ENCODE measurements at places on chromosomes 4 and X. TPM values are rescaled to one million over a fixed set of nuclear protein-coding genes. Genes with fewer than 3 reads are reported as not detected.

DNA sequence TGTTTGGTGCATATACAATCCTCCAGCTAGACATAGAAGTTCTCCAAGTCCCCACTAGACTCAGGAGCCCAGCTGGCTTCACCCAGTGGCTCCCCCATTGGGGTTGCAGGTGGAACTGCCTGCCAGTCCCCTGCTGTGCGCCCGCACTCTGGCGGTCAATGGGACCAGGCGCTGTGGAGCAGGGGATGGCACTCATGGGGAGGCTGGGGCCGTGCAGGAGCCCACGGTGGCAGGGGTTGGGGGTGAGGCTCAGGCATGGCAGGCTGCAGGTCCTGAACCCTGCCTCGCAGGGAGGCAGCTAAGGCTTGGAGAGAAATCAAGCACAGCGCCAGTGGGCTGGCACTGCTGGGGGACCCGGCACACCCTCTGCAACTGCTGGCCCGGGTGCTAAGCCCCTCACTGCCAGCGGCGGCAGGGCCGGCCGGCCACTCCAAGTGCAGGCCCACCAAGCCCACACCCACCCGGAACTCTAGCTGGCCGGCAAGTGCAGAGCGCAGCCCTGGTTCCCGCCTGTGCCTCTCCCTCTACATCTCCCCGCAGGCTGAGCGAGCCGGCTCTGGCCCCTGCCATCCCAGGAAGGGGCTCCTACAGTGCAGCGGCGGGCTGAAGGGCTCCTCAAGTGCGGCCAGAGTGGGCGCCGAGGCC, 12.7 kb upstream of the TMPRSS11D start:
- H3K36me3 ChIP-seq, result no peaks in the 10 kb centered on the region
- no peak overlapping the region for H3K4me3 ChIP-seq
- DNase-seq, result no peak
- H3K27me3 ChIP-seq, result no peaks in the 10 kb centered on the region

DNA sequence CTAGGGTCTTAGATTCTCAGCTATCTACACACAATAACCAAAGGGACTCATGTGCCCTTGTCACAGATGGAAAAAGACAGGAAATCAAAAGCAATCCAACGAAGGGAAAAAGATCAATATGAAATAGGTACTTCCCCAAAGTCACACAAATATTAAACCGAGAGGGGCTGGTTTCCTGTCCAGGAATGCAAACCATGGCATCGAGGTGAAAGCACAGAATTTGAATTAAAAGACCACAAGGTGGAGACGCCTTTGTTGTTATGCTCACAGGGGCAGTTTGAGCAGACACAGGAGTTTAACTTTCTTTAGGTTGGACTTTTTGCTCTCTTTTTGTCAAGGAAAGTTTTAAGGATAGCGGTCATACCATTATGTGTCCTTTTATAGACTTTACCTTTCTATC, 14.3 kb downstream of the H2BW1 start:
- no peaks in the 10 kb centered on the region for H3K36me3 ChIP-seq
- H3K27ac ChIP-seq, result no peak overlapping the region
- H3K4me1 ChIP-seq, result no peaks in the 10 kb centered on the region
- DNase-seq, result no peak

GRCh38 chrX:19388064-19388679, 44.4 kb downstream of the PDHA1 start:
- DNase-seq, result no peak
- H3K4me3 ChIP-seq, result no peak overlapping the region
- no peaks in the 10 kb centered on the region for H3K4me1 ChIP-seq
- H3K27ac ChIP-seq, result no peak overlapping the region

GRCh38 chr4:144611850-144612249, 34.1 kb upstream of the HHIP start:
- peaks cover 7% of the 10 kb centered on the region for H3K4me1 ChIP-seq
- no peak overlapping the region for H3K4me3 ChIP-seq
- no peak for DNase-seq
- no peaks in the 10 kb centered on the region for H3K36me3 ChIP-seq
- H3K27ac ChIP-seq, result no peak overlapping the region
- H3K27me3 ChIP-seq, result no peaks in the 10 kb centered on the region

DNA sequence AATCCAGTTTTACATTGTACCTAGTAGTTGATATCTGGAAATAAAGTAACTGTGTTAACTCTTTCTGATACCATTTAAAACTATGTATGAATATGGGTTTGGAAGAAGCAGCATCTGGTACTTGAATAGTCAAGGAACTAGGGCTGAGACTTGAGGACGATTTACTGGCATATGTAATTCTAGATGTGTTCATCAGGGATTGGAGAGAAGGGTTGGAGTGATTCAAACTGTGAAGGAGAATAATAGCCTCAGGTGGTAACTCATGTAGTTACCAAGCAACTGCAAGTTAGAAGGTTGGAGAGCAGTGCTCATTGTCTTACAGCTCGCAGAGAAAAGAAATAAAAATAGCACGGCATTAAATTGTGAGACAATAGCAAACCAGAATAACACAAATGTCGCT, 29.5 kb upstream of the TXLNG start:
- H3K36me3 ChIP-seq, result peaks cover 13% of the 10 kb centered on the region
- no peak overlapping the region for H3K27ac ChIP-seq
- H3K4me3 ChIP-seq, result no peak overlapping the region
- no peak for DNase-seq

DNA sequence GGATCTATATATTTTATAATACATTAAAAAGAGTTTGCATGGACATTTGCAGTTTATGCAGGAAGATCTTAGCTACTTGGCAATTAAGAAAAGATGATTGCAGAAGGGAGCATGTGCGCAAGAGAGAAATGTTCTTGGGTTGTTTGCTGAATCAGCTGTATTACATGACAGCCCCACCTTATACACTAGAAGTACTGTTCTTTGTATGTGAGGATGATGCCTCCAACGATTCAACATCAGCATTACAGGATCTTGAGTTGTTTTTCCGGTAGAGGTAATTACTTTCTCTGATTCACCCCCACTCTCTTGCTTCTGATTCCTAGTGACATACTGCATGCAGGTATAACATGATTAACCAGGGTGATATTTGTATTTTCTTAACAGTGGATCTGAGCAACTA, 140.8 kb downstream of the PCDH7 start:
- no peak overlapping the region for H3K27ac ChIP-seq
- no peaks in the 10 kb centered on the region for H3K36me3 ChIP-seq
- H3K27me3 ChIP-seq, result no peaks in the 10 kb centered on the region
- H3K4me1 ChIP-seq, result peaks cover 10% of the 10 kb centered on the region
- no peak overlapping the region for H3K4me3 ChIP-seq

DNA sequence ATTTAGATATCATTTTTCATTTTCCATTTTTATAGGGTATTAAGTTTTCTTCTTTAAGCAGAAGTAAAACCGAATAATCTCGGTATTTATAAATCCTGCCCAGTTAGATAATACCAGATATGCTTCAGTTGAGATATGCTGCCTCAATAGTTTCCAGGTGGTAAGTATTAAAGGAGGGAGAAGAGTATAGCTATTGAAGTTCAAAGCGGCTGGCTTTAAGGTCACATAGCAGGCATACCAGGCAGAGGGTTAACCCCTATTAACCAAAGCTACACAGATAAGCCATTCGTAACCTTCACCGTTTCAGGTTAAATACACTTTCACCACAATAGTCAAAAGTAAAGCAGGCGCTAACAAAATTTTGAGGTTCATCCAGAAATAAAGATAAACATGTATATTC, 54.2 kb downstream of the EDNRA start:
- no peaks in the 10 kb centered on the region for H3K27me3 ChIP-seq
- no peaks in the 10 kb centered on the region for H3K36me3 ChIP-seq
- no peak for DNase-seq
- H3K27ac ChIP-seq, result no peak overlapping the region
- no peak overlapping the region for H3K4me3 ChIP-seq

The ENPEP gene
- 0.67 TPM for total RNA-seq

GRCh38 chr4:113083346-113083745, 33.9 kb downstream of the ANK2 start:
- H3K27ac ChIP-seq, result no peak overlapping the region
- no peaks in the 10 kb centered on the region for H3K4me1 ChIP-seq
- H3K36me3 ChIP-seq, result no peaks in the 10 kb centered on the region
- no peak overlapping the region for H3K4me3 ChIP-seq
- DNase-seq, result no peak
- no peaks in the 10 kb centered on the region for H3K27me3 ChIP-seq

The TMSB4X gene
- 4,388 TPM for total RNA-seq
